Diencephalon (tissue), 1 donor: ENCODE measurements at places on chromosomes 16 and 17. TPM values are rescaled to one million over a fixed set of nuclear protein-coding genes. Genes with fewer than 3 reads are reported as not detected.

Gene BCAR1
- 25.8 TPM for total RNA-seq

Gene TBC1D3K
- not detected for total RNA-seq

Gene OR4D1
- total RNA-seq = under 0.01 TPM

Gene ALOX12B
- total RNA-seq = not detected

Gene PRDM7
- total RNA-seq = not detected

Gene KIF2B
- not detected for total RNA-seq

Gene MARCHF10
- 0.69 TPM for total RNA-seq

Gene CBX2
- total RNA-seq = 9.9 TPM

Gene PRKCB
- 70.6 TPM for total RNA-seq

Gene TEX19
- total RNA-seq = not detected

Gene ADAP2
- 6.5 TPM for total RNA-seq

Gene CRLF3
- 14.8 TPM for total RNA-seq
